Cardiac muscle cell (in vitro differentiated cells and primary cell): ENCODE measurements at places on chromosomes 4 and X. TPM values are rescaled to one million over a fixed set of nuclear protein-coding genes. Genes with fewer than 3 reads are reported as not detected.

DNA sequence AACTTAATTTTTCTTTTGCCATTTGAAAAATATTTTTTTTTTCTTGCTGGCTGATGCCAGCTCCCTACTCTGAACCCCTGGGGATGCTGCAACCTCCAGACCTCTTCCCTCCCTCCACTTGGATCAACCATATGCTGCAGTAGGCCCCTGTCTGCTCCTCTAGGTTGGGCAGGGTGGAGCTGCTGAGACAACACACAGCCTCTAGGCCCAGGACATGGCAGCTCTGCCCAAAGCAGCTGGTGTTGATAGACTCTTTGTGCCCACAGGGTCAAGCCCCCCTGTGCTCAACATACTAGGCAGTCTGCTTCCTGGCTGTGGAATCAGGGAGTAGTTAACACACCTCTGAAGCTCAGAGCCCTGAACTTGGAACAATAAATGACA is 19.9 kb upstream of the CLNK start:
- no peak overlapping the region for H3K4me3 ChIP-seq
- no peaks in the 10 kb centered on the region for H3K36me3 ChIP-seq
- DNase-seq, result no peak
- H3K27me3 ChIP-seq, result no peaks in the 10 kb centered on the region
- H3K4me1 ChIP-seq, result no peaks in the 10 kb centered on the region
- no peak overlapping the region for H3K27ac ChIP-seq

GRCh38 chr4:65696436-65696835 is 26.1 kb upstream of the EPHA5 start:
- H3K27me3 ChIP-seq, result no peaks in the 10 kb centered on the region
- H3K36me3 ChIP-seq, result no peaks in the 10 kb centered on the region
- no peak overlapping the region for H3K27ac ChIP-seq
- no peaks in the 10 kb centered on the region for H3K4me1 ChIP-seq
- H3K4me3 ChIP-seq, result no peak overlapping the region

- H3K36me3 ChIP-seq, result no peaks in the 10 kb centered on the region
- H3K4me1 ChIP-seq, result no peaks in the 10 kb centered on the region
- H3K4me3 ChIP-seq, result no peak overlapping the region
- no peaks in the 10 kb centered on the region for H3K27me3 ChIP-seq
Observed at GRCh38 chr4:84150177-84150576, 348.9 kb downstream of the NKX6-1 start.

DNA sequence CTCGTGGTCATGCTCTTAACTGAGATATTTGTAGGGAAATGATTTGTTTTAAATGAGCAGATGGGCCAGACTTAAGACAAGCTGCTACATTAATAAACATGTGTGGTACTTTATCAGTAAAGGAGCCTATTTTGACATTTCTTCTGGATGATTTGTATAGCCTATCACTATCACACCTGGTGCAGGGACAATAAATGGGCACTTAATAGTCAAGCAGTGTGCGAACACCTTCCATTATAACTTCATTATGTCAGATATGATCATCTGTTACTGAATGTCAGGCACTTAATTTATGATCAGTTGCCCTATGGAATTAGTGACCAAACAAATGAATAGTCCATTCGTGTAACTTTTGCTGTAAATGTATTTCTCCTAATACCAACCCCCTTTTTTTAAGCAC is 628.8 kb downstream of the ADGRL3 start:
- H3K27me3 ChIP-seq, result no peaks in the 10 kb centered on the region
- no peaks in the 10 kb centered on the region for H3K4me1 ChIP-seq
- DNase-seq, result no peak
- H3K27ac ChIP-seq, result no peak overlapping the region

GRCh38 chr4:93368968-93369367 is 459.6 kb upstream of the ATOH1 start:
- H3K36me3 ChIP-seq, result no peaks in the 10 kb centered on the region
- no peak for DNase-seq
- no peaks in the 10 kb centered on the region for H3K27me3 ChIP-seq
- no peak overlapping the region for H3K4me3 ChIP-seq

GRCh38 chr4:76434901-76435527 is at the start of gene SHROOM3:
Gene SHROOM3 (plus strand): TSS chr4:76435229. CDS start chr4:76436053, 824 bp downstream.
- H3K4me1 ChIP-seq, result peaks cover 8% of the 10 kb centered on the region
- no peaks in the 10 kb centered on the region for H3K36me3 ChIP-seq
- H3K27ac ChIP-seq, result no peak within 1 kb of the TSS
- H3K27me3 ChIP-seq, result no peaks in the 10 kb centered on the region

DNA sequence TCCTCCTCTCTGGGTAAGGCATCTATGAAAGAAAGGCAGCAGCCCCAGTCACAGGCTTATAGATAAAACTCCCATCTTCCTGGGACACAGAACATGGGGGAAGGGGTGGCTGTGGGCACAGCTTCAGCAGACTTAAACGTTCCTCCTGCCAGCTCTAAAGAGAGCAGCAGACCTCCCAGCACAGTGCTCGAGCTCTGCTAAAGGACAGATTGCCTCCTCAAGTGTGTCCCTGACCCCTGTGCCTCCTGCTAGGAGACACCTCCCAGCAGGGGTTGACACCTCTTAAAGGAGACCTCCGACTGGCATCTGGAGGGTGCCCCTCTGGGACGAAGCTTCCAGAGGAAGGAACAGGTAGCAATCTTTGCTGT is 89.9 kb downstream of the EFHC2 start:
- H3K27me3 ChIP-seq, result no peaks in the 10 kb centered on the region
- no peaks in the 10 kb centered on the region for H3K36me3 ChIP-seq
- no peak for DNase-seq

- no peaks in the 10 kb centered on the region for H3K4me1 ChIP-seq
- H3K27ac ChIP-seq, result no peak overlapping the region
- DNase-seq, result no peak
- no peaks in the 10 kb centered on the region for H3K27me3 ChIP-seq
Observed at GRCh38 chrX:11472381-11472780, 179.2 kb downstream of the AMELX start.

DNA sequence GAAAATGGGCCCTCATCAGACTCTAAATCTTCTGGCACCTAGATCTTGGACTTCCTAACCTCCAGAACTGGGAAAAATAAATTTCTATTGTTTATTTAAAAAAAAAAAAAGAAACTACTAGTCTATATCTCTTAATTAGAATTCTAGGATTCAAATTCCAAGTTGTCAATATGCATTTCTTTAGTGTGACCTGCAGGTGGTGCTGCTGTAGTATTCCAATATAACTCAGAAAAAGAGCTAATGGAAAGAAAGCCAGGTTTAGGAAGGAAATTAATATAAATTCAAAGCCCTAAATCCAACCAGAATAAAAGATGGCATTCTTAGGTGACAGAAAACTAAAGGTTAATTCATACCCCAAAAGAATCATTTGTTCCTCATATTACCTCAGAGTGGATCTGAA is 80.0 kb upstream of the NALF2 start:
- H3K4me1 ChIP-seq, result no peaks in the 10 kb centered on the region
- H3K36me3 ChIP-seq, result no peaks in the 10 kb centered on the region
- H3K4me3 ChIP-seq, result no peak overlapping the region
- no peaks in the 10 kb centered on the region for H3K27me3 ChIP-seq
- no peak overlapping the region for H3K27ac ChIP-seq

DNA sequence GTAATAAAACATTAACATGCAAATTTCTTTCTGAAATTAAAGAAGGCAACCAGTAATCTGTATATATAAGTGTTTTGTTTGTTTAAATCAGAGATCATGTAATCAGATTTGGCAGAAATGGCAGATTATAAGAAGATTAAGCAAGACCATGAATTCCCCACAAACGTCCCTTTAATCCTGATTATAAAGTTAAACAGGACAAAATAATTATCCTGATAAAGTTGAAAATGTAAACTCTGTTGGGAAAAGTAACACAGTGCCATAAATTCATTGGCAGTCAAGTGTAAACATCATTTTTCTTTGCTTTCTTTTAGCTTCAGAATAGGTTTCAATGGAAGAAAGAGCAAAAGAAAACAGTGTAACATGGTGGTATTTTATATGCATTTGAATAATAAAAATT is 256.3 kb downstream of the KCNIP4 start:
- DNase-seq, result no peak
- H3K4me3 ChIP-seq, result no peak overlapping the region
- no peak overlapping the region for H3K27ac ChIP-seq
- no peaks in the 10 kb centered on the region for H3K4me1 ChIP-seq
- H3K36me3 ChIP-seq, result no peaks in the 10 kb centered on the region
- no peaks in the 10 kb centered on the region for H3K27me3 ChIP-seq

DNA sequence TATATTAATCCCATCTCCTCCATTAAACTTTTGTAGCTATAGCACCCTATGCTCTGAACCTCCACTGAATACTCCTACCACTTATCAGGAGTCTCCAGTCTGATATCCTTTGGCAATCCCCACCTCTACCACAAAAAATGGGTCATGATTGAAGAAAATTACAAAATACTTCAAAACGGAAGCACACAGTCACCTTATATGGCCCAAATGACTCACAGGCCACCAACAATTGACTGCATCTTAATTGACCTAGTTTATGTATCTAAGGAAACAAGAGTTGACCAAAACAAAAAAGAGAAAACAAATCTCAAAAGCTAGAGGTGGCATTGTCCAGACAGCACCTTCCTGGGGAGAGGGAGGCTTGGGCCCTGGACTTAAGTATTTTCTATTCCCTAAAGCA is 120.0 kb upstream of the DIAPH2 start:
- no peaks in the 10 kb centered on the region for H3K4me1 ChIP-seq
- no peak overlapping the region for H3K4me3 ChIP-seq
- H3K27me3 ChIP-seq, result no peaks in the 10 kb centered on the region
- no peak for DNase-seq

DNA sequence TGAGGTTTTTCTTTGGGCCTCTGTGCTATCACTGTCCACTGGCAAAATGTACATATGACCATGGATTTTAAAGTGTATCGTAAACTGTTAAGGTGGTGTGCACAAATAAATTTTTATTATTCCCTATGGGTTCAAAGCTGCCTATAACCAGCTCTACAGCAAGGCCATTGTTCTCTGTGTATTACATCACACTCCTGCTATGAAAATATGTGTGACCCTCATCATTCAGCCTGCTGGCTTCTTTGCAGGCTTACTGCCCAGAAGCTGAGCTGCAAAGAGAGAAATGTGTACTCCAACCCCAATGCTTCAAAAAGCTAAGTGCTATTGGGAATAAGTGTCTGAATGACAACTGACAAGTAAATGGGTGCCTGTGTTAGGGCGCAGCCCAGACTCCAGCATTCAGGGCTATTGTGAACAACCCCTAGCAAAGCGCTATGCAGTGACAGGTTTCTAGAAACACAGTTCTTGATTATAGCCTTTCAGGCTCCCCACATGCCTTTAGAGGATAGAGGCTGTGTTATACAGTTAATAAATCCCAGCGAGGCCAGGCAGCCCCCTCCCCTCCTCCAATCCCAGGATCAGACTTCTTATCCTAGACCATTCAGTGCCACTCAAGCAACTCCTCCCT is 220.4 kb upstream of the RADX start:
- no peaks in the 10 kb centered on the region for H3K27me3 ChIP-seq
- no peaks in the 10 kb centered on the region for H3K36me3 ChIP-seq
- no peak overlapping the region for H3K4me3 ChIP-seq

DNA sequence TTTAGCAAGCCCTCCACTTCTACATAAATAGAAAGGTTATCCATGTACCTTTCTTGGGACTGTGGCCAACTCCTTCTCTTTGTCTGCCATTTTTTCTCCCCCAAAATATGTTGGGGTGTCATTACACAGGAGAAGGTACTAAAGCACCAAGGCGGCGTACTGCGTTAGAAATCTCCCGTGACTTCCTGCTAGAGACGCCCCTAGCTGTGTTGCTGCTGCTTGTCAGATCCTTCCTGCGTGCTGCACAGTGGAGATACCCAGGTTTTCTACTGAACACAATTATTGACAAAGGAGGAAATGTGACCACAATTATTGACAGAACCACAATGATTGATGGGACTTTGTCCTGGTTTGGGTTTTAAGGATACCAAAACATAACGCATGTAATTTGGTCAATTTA is 97.7 kb downstream of the EFHC2 start:
- H3K4me3 ChIP-seq, result no peak overlapping the region
- H3K27ac ChIP-seq, result no peak overlapping the region
- no peaks in the 10 kb centered on the region for H3K27me3 ChIP-seq
- no peak for DNase-seq

The DOCK11 gene
- 11.0 and 11.2 TPM in 2 replicates for total RNA-seq

The SPATA18 gene
- 13.6 and 17.2 TPM in 2 replicates for total RNA-seq

The AKAP4 gene
- not detected in 2 replicates for total RNA-seq

The AVPR2 gene
- not detected in 2 replicates for total RNA-seq

The PARM1 gene
- total RNA-seq, result 8.0 and 11.3 TPM in 2 replicates

The PDZD4 gene
- total RNA-seq, result 5.4 and 5.8 TPM in 2 replicates

The CLIC2 gene
- 0.06 TPM in 1 of 2 replicates, not detected in the other for total RNA-seq

The NPY2R gene
- total RNA-seq, result not detected in 2 replicates

The PNMA6A gene
- 3.5 and 8.6 TPM in 2 replicates for total RNA-seq

The SPANXA2 gene
- total RNA-seq, result not detected in 2 replicates
